Hypothalamus (tissue), 51 donors: ENCODE measurements at places on chromosomes 6 and 20.
A peak's percentile ranks its signal among the peaks of the same experiment; 100 is the strongest.

DNA sequence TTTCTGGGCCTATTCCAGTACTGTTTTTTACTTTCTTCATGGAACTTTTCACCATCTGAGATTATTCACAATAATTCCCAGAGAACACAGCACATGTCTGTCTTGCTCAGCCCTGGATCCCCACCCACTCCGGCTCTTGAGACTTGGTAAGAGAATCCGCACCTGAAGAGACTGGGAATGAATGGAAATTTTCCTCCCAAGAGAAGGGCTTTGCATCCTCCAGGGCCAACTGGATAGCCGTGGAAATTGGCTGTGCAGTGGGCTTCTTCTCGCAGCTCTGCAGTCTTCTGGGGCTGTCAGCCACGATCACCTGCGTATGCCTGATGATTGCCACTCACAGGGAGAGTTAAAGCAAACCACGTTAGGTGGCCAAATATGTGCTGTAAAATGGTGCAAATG lies 159.1 kb downstream of the THBS2 start:
- DNase-seq = no peak

DNA sequence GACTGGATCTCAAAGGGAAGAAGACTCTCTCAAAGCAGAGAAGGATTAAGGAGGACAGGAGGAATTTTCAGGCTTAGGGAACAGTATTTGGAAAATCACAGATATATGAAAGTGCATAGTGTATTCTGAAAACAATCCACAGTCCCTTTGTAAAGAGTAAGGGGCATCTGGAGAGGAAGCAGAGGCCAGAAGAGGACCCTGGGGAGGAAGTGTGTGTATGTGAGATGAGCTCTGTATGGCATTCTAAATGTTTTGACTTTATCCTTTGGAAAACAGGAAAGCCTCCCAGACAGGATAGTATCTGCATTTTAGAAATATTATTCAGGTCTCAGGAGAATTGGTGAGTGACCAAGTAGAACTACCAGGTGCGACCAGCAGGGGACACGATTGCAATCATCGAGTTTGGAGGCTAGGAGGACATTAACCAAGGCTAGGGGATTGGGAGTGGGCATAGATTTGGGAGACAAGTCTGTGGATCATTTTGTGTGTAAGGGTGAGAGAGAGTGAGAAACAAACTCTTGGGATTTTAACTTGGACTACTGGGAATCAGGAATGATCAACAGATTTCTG lies 38.3 kb upstream of the FAM184A start:
- no peak for DNase-seq

DNA sequence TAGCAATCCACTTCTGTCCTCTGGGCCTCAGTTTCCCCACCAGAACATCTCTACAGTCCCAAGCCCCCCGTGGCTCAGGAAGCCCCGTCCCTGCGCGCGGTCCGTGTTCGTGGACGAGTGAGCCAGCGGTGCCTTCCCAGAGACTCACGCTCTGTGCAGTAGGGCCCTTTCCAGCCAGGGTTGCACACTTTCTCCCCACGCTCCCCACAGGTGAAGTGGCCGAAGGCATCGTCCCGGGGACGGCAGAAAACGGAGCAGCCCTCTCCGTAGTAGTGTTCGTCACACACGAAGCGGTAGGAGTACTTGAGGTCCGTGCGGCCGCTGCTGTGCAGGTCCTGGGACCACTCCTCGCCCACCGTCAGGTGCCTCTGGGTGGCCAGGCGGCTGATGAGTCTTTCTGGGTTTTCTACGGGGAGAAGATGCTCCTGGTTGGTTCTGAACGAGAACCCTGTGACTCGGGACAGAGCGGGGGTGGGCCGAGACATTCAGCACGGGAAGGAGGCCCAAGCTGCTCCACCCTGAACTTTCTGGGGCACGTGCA lies 2.7 kb downstream of the DLL1 start:
- no peak for DNase-seq

GRCh38 chr20:35952480-35953386 lies 1.6 kb downstream of the SCAND1 start:
- DNase-seq = no peak

GRCh38 chr20:63411898-63412631 lies 50.9 kb upstream of the CHRNA4 start:
- no peak for DNase-seq

GRCh38 chr6:11386726-11387125 lies 150.8 kb upstream of the TMEM170B start:
- DNase-seq = no peak

DNA sequence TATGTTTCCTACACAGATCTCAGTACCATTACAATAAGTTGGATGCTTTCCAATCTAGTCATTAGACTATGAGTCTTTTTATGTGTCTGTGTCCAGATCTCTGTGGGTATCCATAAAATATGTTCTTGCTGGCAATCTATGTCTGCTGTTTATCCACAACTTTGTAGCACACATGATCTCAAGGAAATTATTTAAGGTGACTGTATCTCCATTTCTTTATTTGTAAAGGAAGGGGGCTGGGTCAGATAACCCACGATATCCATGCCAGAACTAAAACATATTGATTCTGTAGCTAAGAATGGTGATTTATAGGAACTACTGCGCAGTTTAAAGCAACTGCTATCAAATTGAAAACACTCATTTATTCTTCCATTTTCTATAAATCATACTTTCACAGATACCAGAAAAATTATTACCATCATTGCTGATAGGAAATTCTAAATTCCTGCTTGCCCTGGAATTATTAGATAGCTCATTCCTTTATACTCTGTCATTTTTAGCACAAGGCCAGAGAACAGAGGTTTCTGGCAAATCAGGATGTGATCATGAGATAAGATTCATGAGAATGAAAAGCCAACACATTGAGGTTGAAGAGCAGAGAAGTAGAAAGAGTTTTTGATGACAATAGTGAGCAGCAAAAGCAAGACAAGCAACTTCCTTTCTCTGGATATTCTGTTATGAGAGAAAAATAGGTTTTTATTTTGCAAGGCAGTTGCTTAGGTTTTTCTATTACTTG lies 851.4 kb upstream of the CITED2 start:
- DNase-seq = no peak

- DNase-seq = no peak
Measured at GRCh38 chr6:20483887-20484497, 50.3 kb upstream of the CDKAL1 start.

- DNase-seq = no peak
Measured at GRCh38 chr6:130116273-130116672, 97.9 kb downstream of the L3MBTL3 start.

GRCh38 chr6:146028252-146028795 lies 538 bp upstream of the GRM1 start:
- DNase-seq = peak; percentile 6

DNA sequence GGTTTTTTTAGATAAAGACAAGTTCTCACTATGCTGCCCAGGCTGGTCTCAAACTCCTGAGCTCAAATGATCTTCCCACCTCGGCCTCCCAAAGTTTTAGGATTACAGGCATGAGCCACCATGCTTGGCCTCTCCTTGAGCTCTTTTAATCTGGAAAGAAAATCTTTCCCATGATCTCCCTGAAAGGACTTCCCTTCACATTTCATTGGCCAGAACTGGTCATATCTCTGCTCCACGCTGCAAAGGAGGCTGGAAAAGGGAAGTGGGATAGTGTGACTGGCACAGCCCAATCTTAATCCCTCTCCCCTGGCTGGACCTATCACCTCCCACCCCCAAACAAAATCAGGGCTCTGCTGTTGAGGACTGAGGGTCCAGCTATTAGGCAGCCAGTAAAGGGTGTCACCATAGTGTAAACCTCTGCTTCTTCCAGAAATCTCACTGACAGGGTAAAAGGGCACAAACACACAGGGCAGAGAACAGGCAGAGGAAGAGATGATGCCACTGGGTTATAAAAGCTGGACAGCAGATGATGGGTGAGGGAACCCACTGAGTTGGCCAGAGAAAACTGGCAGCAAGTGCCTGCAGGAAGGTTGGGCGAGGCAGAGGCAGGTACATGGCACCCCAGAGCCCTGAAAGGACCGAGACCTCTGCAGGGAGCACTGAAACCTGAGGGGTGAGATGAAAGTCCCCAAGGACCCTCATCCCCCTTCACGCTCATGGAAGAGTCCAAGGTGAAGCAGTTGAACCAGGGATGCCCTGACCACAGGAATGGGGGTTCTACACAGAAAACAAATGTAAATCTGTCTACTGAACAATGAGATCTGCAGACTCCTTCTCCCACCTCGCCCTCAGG lies 83.1 kb upstream of the PTPN1 start:
- DNase-seq = no peak

DNA sequence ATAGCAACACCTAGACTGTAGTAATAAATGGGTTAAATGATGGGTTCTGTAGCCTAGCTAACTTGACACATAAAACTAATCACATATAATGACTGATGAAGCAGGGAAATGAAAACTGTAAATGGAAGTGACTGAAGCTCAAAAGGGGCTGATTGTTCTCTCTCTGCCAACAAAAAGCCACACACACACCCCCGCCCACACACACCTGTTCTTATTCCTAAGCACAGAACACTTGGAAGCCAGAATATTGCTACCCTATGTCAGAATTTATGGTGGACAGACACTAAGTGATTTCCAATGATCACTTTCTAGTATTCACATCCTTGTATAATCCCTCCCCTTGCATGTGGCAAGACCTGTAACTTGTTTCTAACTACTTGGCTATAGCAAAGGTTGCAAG lies 603.5 kb downstream of the UTRN start:
- DNase-seq = no peak

- DNase-seq = peak; percentile 8
Measured at GRCh38 chr6:124961777-124962638, at the start of gene RNF217. Gene RNF217 (plus strand): TSS chr6:124962437. CDS start chr6:124962545, 108 bp downstream.

GRCh38 chr20:51732096-51732791 lies 35.9 kb downstream of the ATP9A start:
- DNase-seq = peak; percentile 18

- DNase-seq = no peak
Measured at GRCh38 chr6:107555449-107555848, 65.5 kb downstream of the SOBP start.

DNA sequence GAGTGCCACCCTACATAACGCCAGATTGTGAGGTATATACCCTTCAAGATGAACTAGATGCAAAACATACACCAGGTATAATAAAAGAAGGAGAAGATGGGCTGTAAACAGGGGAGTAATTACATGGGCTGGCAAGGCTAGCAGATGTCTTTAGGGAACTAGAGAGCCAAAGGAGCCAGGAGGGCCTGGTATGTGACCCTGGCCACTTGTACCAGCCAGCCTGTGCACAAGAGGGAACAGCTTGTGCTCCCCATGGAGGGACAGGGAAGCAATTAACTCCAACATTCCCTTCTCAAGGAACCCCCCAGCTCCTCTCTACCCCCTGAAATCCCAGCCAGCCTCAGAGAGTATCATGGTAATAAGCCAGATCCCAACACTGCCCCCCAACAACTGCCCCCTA lies 139.9 kb downstream of the HIVEP2 start:
- no peak for DNase-seq

- no peak for DNase-seq
Measured at GRCh38 chr6:159443417-159443920, 249.6 kb downstream of the SOD2 start.

DNA sequence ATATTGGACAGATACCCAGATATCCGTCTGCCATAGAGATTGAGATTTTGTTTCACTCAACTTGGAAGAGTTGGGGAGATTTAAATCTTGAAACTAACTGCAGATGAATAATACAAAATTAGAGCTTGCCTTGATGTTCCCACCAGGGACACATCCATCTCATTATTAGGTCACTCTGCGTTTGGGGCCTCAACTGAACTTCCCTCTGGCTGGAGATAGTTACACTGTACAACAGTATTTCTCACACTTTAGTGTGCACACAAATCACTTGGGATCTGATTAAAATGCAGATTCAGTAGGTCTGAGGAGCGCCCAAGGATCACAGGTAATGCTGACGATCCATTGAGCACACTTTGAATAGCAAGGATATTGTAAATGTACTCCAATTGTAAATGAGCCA lies 35.0 kb upstream of the ADTRP start:
- DNase-seq = no peak

DNA sequence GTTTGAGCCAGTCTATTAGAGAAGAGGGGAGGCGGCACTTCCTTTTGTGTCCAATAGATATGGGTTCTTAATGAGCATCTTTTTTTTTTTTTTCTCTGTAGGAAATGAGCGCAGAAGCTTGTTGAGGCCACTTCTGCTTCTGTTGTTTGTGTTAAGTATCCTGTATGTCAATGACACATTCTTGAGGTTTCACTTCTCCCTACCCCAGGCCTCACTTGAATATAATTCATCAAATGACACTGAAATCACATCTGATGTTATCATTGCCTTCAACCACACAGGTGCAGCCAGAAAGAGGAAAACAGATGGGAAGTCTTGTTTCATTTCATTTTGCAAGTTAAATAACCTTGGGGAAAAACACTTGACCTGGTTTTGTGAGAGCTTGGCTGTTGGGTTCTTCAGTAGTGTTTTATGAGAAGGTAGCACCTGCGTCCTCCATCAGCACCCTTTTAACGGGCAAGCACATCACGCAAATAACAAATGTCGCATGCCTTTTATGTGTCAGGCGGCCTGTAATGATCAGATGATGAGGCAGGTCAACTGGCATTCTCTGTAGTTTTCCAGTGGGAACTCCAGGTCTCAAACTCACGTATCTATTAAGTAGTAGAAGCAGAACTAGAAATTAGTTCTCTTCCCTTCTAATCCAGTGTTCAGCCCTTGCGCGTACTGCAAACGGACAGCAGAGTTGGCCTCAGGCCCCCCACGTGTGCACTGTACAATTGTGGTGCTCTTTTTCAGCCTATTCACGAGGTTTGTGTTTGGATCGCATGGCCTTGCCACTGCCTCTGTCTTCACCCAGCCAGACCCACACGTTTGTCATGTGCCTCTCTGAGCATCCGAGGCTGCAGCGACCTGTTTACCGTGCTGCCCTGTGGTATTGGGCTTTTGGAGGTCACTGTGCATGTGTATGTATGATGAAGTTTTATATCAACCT lies 23.5 kb downstream of the PLEKHG1 start:
- DNase-seq = no peak

- DNase-seq = peak; percentile 77
Measured at GRCh38 chr20:32463642-32464400, 105.7 kb downstream of the ASXL1 start.

- no peak for DNase-seq
Measured at GRCh38 chr20:35627121-35627520, 11.5 kb downstream of the SPAG4 start.

DNA sequence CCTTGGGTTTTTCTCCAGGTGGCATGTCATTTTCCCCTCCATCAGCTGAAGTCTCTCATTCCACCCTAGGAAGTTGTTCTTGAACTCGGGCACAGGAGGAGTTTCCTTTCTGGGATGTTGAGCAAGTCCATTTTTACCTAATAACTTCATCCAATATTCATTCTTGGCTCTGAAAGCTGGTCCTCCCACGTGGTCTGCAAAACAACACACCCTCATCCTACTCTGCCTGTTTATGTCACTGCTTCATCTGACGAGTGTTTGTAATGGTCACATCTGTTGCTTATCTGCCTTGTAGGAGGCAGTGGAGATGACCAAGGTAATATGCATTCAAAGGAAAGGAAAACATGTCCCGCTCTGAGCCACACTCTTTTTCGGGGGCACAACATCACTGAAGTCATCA lies 41.7 kb upstream of the AIG1 start:
- DNase-seq = no peak
